ENCODE measurements at places on chromosomes 3 and 15.

GRCh38 chr3:94303266-94303665, 240.4 kb downstream of the NSUN3 start:
- DNase-seq, result no peak

- DNase-seq, result no peak
Measured at GRCh38 chr3:72590732-72591221, 257.5 kb downstream of the SHQ1 start.

DNA sequence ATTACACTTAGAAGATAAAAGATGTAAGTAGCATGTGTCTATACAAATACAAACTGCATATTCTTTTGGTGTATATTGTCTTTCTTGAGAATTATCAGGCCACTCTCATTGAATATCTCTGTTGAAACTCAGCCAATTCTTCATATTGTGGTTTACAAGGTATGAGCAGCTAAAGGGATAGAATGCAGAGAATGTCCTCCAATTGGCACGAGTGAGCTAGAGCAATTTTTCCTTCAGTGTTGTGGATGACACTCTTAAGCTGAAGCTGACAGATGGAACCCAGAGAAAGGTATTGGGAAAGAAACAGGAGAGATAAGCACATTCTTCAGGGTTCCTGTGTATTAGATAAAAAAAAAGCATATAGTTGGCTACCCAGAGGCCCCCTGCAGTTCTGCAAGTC, 453.1 kb downstream of the EPHA3 start:
- no peak for DNase-seq

GRCh38 chr3:157300981-157301663, 135.5 kb upstream of the PTX3 start:
- DNase-seq, result no peak

GRCh38 chr3:134651347-134652041, 672 bp upstream of the KY start:
- no peak for DNase-seq

- no peak for DNase-seq
Measured at GRCh38 chr3:67468511-67468910, 185.9 kb downstream of the SUCLG2 start.

GRCh38 chr3:85270488-85270887, 311.7 kb downstream of the CADM2 start:
- DNase-seq, result no peak

- no peak for DNase-seq
Measured at GRCh38 chr15:60394689-60395097, 3.1 kb downstream of the ANXA2 start.

- no peak for DNase-seq
Measured at GRCh38 chr3:151330899-151331298, 1.6 kb upstream of the P2RY13 start.

DNA sequence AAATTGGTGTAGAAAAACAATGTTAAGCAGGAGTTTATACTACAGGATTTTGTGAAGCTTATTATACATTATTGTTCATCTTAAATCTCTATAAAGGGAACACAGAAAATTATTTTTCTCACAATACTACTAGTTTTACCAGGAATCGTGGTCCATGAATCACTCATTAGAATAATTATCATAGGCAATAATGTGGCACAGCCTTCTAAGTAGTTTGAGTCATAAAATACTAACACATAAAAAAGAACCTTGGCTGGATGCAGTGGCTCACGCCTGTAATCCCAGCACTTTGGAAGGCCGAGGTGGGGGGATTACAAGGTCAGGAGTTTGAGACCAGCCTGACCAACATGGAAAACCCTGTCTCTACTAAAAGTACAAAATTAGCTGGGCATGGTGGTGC, 393.1 kb upstream of the ZNF717 start:
- no peak for DNase-seq

DNA sequence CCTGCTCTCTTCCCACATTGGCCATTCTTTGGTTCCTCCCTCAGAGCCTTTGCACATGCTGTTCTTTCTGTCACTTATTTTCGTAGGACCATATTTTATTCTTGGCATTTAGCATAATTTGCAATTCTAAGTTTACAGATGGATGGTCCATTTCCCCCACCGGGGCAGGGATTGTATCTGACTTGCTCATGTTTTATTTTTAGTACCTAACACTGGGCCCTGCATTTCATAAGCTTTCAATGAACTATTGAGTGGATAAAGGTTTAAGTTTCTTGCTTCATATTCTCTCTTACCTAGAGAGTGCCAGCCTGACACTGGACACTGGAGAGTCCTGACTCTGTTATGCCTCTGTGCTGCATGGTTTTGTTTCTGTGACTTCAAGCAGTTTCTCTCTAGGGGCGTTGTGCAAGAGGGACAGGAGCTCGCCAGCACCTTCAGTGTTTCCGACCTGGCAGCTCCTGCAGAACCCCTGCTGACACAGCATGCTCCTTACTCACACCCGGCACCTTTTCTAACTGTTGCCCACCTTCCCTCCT, 87.4 kb downstream of the FLNB start:
- DNase-seq, result no peak

- DNase-seq, result no peak
Measured at GRCh38 chr3:12308517-12308916, 19.6 kb downstream of the PPARG start.

DNA sequence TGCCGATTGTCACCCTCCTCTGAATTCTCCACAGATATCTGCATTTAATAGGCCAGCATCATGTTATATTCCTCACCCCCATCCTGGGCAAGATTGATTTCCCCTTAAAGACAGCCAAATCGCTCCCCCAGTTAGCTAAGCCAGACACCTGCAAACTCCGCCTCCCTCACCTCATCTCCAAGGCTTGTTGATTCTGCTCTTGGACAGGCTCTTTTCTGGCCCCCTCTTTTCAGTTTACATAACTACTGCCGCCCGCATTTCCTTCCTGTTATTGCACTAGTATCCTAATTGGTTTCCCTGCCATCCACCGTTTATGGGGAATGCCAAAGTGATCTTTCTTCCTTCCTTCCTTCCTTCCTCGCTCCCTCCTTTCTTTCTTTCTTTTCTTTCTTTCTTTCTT, 214.7 kb upstream of the MRPL3 start:
- DNase-seq, result no peak

DNA sequence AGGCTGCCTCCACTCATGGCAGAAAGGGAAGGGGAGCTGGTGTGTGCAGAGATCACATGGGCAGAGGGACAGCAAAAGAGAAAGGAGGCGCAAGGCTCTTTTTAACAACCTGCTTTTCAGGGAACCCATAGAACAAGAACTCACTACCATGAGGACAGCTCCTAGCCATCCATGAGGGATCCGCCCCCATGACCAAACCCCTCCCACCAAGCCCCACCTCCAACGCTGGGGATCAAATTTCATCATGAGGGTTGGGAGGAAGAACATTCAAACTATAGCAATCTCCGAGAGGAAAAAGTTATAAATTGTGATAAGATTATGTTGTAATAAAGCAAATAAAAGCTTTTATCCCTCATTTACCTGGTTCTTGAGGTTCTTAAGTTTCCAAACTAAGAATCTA, 84.7 kb upstream of the LMCD1 start:
- no peak for DNase-seq

DNA sequence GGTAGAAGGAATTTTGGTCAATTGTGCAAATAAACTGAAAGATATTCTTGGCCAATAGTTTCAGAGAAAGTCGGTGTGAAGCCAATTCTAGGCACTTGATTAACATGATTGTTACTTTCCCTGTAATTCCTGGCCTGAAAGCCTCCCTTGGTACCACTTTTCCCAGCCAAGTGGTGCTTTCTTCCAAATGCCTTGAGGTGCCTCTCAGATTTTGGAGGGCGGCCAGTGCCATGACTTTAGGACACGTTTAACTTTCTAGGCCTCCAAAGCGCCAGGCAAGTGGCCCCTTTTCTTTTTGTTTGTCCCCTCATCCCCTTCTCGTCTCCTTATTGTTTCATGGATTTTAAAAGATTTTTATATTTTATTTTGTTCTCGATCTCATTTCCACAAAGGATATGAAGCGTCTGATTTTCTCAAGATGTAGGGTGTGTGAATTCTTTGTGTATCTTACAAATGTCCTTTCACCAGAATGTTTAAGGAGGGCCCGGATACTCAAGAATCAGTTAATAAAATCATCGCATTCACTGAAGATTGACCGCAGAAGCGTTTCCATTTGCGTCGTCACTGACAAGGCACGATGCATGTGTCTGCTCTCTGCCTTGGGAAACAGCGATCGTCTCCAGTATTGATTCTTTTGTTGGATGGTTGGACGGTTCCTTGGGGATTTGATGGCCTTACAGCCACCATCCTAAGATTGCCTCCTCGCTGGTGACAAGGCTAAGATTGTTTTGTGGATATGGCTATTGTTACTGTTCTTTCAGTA, 87.8 kb downstream of the ASB7 start:
- DNase-seq, result no peak

DNA sequence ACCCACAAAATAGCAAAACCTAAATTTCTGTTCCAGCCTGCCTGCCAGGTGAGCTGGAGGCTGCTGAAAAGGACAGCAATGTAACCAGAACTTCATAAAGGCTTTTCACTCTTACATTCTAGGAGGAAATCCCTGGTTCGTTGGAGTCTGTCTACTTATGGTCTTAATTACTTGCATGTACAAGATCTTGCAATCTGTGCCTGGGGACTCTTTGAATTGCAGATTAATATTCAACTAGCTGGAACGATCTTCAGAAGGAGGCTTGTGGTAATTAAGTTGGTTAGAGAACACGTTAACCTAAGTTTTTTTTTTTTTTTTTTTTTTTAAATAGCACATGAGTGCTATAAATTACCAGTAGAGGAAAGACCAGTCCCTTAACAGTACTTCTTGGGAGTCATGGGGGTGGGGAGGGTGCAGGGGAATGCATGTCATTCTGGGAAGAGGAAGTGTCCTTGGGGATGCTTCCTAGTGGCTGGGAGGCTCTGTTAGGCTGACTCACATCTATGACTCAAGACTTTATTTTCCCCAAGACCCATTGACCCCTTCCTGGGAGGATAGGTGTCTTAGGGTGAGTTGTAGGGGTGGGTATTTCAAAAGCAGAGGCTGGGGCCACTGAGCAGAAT, 139.8 kb downstream of the RAB11A start:
- no peak for DNase-seq

DNA sequence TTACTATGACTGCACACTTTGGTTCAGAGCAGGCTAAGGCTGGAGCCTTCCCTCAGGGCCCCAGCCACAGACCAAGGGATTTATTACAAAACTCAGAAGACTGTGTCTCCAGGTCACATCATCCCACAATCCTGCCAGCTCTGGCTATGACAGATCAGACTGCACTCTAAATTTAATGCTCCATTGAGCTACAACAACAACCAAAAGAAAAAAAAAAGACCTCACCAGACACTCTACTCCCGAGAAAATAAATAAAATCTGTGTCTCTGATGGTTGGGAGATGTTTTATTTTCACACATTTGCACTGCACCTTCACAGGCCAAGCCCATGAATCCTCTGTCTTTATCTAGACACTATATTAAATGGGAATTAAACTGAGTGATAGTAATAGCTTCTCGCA, 50.8 kb upstream of the CTNNB1 start:
- no peak for DNase-seq

GRCh38 chr3:66037330-66037985, 1.3 kb downstream of the MAGI1 start:
- DNase-seq, result no peak

GRCh38 chr3:23099677-23100076, 103.5 kb upstream of the UBE2E2 start:
- no peak for DNase-seq

DNA sequence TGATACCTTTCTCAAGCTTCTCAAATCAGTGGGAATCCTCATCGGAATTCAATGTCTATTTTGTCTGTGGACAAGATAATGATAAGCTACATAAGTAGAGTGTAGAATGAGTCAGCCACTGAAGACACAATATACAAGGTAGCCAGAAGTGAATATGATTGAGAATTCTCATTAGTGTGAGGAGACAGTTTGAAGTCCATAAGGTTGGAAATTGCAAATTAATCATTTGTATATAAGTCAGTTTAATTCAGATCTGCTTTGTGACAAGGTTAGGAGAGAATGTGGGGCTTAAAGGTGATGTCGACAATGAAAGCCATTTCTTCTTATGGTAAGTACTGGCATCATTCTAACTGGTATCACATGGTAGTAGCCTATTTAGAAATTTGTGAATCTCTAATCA, 4.2 kb downstream of the ARPP21 start:
- DNase-seq, result no peak

- no peak for DNase-seq
Measured at GRCh38 chr3:133477487-133477886, 77.6 kb downstream of the BFSP2 start.

- no peak for DNase-seq
Measured at GRCh38 chr15:56869573-56869972, 48.9 kb upstream of the TCF12 start.

- no peak for DNase-seq
Measured at GRCh38 chr3:143822798-143823197, 25.5 kb downstream of the SLC9A9 start.

GRCh38 chr15:83445643-83446042, 1.5 kb upstream of the SH3GL3 start:
- no peak for DNase-seq

DNA sequence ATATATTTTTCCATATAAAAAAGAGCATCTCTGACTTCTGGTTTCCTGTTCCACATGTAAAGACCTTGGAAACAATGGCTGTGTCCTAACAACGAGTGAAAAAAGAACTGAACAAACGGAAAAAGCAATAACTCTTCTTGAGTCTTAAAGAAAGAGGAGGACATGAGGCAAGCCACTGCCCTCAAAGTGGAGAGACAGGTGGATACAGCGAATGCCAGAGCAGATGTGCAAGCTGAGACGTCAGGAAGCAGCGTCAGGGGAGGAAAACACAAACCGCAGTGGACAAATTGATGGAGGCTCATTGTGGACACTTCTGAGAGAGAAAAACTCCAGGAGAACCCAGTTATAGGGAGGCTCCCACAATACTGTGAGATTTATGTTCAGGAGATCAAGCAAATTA, 208.0 kb upstream of the MME start:
- DNase-seq, result no peak

DNA sequence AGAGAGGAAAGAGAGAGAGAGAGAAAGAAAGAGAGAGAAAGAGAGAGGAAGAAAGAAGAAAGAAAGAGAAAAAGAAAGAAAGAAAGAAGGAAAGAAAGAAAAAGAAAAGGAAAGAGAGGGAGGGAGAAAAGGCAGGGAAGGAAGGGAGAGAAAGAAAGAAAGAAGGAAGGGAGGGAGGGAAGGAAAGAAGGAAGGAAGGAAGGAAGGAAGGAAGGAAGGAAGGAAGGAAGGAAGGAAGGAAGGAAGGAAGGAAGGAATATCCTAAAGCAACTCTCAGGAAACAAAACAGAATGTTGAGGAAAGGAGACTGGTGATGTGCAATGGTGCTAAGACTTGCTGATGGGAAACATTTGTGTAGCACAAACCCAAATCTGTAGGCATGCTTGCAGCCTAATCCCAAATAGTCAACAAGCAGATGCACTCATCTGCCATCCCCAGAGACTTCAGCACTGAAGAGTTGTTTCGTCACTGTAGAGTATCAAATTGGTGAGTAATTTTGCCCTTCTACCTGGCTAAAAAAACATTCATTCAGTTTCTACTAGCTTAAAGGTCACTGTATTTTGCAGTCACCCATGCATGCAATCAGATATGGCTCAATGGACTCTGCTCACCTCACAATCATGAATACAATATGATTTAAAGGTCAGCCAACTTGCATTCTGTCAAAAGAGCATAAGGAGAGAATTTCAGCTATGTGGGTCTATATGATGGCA, 480.3 kb downstream of the FGF12 start:
- no peak for DNase-seq
